ENCODE measurements at places on chromosomes 2 and 18.

- no peak for DNase-seq
Measured at GRCh38 chr2:230205034-230205433, 14.8 kb downstream of the SP110 start.

DNA sequence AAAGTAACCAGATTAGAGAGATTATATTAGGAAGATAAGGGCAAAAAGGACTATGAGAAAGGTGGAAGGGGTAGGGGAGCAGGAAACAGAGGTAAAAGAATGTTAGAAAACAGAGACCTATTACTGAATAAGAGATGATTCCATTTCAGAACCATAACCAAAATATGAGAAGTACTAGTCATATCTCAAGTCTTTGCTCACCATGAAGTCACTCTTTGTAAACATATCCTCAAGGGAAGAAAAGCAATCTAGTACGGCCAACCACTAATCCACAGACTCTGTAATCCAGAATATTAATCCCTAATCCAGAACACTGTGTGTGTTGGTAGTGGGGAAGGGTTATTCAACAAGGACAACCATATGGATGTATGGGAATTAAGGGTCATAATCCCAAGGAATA is 92.0 kb downstream of the CDCA7 start:
- no peak for DNase-seq

- DNase-seq = no peak
Measured at GRCh38 chr2:59900728-59901452, 652.6 kb downstream of the BCL11A start.

DNA sequence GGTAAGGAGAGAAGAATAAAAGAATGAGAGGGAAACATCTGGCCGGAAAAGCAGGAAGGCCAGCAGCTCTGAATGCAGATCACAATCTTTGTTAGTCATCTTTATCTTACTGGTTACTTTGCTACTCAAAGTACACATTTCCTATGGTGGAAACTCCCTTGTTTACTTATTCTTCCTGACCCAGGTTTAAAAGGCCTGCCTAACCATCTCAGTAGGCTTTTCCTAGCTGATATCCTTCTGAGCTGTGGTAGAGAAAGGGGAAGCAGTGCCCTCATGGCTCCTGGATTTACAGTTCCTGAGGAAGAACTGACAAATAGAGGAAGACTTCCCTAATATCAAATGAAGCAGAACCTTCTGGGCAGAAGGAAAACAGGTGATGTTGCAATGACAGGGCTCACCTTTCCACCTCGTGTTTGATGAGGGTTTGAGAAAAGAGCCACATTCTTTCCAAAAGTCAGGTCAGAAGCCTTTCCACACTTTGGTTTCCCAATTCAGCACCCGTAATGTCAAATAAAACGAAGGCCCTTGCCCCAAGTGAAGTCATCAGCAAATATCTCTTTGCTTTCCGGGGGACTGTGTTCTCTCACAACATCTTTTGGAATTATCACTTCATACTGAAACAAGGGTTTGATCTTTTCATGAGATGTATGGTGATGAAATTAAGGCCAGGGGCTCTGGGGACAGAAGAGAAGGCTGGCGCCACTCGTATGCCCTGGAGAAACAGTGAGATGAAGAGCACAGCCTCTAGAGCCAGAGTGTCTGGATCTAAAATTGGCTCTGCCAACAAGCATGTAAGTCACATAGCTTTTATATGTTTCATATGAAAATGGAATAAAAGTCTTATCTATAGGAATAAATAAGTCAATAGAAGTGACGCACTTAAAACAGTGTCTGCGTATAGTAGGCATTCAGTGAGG is 26.7 kb upstream of the APOB start:
- DNase-seq = peak; percentile 84

DNA sequence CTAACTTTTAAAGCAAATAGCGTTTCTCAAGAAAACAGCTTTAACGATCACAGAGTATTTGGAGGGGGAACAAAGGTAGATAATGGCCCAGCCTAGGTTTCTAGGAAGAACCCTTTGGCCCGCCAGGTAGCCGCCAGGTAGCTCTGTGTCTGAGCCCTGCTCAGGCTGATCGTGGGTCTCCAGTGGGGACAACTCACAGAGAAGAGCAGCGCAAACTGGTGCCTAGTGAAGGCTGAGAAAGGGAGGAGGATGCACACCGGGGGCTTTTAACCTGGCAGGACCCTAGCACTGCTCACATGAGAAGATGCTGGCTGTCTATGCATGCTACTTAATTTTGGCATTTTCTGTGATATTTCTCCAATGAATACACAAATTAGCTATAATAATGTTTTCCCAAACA is 5.8 kb downstream of the NGEF start:
- no peak for DNase-seq

DNA sequence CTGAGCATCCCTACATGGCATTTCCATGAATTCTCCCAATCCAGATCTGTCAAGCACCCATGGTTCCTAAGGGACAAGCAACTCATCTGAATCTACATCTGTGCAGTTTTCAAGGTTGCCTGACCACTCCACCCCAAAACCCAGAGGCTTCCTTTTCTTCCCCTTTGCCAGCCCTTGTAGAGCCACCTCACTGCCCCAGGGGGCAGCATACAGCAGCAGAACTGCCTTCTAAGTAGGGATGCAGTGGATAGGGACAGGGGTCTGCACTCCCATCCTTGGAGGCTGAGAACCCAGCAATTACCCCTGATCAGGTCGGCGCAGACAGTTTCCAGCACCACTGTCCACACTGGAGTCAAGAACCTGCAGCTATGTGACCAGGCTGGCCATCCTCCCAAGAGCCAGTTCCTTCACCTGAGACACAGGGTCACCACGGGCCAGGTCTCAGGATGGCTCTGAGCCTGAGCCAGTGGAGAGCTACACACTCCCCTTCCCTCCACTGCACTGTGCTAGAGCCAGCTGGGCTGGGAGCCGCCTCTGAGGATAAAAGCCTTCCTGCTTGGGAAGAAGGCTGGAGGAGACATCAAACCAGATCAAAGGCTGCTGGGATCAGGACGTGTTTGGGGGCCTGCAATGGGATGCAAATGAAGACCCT is 283.1 kb downstream of the CELF4 start:
- DNase-seq = no peak

Data from endothelial cell of umbilical vein (primary cell).